ENCODE measurements at places on chromosomes 2 and 18.
A peak's percentile ranks its signal among the peaks of the same experiment; 100 is the strongest.

DNA sequence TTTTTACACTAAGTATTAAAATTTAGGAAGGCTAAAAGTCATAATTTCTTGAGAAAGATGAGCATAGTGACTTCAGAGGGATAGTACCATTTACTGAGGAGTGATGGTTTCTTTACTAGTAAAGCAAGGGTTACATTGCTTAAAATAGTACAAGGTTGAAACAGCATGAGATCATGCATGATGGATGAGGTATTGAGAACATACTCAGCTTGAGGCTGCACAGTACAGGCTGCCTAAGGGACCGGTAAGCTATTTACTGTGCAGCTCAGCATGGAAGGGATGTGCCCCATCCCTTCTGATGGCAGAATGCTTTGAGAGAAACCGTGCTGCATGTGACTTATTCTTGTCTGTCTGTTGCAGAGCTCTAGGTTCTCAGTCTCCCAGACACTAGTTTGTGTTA is 122.1 kb downstream of the EML6 start:
- DNase-seq: no peak

GRCh38 chr2:211816754-211817153 is 721.8 kb downstream of the ERBB4 start:
- DNase-seq: no peak

DNA sequence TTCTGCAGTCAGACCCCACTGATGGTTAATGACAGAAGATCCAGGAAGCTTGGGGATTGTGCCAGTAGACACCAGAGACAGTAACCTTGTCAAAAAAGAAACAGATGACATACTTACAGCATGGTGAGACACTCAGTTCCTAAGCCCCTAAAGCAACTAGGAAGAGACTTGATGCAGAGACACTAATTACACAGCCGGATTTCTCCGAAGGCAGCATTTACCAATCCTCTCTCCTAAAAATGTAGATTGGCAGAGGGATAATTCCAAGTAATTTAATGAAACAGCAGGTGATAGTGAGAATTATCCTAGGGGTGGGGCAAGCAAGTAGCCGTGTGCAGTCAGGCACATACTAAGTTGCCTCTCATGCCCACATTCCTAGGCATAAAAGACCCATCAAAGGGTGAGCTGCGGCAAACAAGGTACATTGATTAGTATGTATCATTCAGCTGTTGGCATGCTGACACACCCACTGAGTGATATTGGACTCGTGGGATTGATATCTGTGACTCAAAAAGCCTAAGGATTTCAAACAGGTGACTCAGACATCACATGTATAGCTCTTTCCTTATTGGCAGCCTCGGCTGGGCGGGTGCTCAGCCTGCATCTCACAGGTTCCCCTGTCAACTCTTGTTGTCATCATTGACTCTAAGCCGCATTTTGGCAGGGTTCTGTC is 296.7 kb upstream of the ATP5MC3 start:
- no peak for DNase-seq

DNA sequence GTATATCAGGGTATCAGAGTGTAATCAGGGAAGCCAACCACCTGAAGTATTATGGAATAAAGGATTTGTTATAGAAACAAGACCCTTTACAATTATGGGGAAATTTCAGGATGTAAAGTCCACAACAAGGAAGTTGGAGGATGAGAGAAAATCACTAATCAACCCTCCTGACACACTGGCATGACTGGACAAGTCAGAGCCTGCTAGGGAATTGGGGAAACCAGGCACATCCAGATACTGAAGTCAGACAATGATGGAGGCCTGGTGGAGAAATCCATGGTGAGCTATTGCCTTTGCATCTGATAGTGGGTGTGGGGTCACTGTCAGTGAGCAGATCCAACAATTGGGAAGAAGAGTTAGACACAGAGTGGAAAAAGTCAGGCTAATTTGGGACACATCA is 158.8 kb upstream of the FBXO11 start:
- DNase-seq: no peak

- DNase-seq: no peak
These were observed 358.0 kb downstream of the HRH4 start for GRCh38 chr18:24818441-24818840.

GRCh38 chr2:198763793-198764192 is 693.9 kb downstream of the SATB2 start:
- DNase-seq: no peak

- DNase-seq: no peak
These were observed 1089.9 kb upstream of the DDX18 start for GRCh38 chr2:116724550-116724949.

DNA sequence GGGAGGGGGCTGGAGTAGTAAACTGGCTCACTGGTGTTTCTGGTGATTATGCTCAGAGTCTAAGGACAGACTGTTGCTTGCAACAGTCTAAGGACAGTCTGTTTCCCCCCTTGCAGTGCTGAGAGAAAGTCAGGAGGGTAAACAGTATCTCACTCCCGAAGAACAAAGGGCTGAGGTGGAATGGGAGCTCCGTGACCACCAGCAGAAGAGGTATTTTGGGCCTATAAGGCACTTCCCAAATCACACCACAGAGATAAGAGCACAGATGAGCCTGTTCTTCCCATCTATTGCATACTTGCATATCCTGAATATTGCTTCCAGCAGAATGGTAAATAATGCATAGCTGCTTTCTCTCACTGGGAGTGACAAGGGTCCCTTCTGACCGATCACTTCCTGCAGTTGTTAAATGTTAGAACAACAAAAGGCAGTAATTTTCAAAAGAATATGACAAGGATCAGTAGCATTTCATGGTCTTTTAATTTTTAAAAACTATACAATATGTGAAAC is 160.4 kb upstream of the LYPD1 start:
- DNase-seq: no peak

DNA sequence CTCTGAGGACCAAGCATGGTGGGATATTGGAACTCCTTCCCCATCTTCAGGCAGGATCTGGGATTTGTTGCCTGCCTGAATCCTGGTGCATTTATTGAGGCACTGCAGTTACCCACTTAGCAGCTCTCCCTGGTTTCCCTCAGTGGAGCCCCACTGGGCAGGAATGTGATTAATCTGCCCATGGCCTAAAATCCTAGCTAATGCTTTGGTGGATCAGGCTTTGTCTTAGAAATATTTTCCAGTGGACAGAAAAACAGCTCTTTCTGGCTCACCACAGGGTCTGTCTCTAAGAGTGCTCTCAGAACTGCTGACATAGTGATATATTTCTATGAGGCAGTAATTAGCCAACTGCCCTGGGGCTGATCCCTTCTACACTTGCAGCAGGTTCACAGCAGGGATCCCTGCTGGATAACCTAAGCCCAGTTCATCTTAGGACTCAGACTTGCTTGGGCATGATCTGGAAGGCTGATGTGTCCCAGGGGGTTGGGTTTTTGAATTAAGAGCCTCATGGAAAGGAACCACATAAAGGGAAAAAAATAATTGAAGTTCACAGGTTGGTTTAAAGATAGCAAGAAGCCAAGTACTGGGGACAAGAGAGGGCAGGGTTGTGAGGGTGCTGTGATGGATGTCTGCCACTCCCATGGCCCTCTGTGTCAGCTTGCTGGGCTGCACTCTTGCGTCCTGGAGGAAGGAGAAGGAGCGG is 44.3 kb upstream of the ZDBF2 start:
- DNase-seq: no peak

DNA sequence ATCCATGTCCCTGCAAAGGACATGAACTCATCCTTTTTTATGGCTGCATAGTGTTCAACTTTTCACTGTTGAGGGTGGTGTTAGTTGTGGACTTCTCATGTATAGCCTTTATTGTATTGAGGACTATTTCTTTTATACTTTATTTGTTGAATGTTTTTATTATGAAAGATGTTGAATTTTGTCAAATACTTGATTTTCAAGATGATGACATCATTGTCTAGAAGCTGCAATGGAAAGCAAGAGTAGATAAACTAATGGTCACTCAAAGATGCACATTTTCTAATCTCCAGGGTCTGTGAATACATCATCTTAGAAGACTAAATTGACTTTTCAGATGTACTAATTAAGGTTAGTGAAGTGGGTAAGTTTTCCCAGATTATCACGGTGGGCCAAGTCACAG is 1117.0 kb downstream of the DSC3 start:
- DNase-seq: no peak

- no peak for DNase-seq
These were observed 29.2 kb upstream of the STK17B start for GRCh38 chr2:196200557-196200956.

GRCh38 chr2:12257476-12257875 is 459.3 kb upstream of the TRIB2 start:
- DNase-seq: no peak

- DNase-seq: no peak
These were observed 492.5 kb downstream of the NR4A2 start for GRCh38 chr2:155839991-155840390.

- no peak for DNase-seq
These were observed 418.4 kb upstream of the TRIB2 start for GRCh38 chr2:12298352-12298751.

GRCh38 chr18:8868779-8869415 is 163.5 kb downstream of the MTCL1 start:
- no peak for DNase-seq

DNA sequence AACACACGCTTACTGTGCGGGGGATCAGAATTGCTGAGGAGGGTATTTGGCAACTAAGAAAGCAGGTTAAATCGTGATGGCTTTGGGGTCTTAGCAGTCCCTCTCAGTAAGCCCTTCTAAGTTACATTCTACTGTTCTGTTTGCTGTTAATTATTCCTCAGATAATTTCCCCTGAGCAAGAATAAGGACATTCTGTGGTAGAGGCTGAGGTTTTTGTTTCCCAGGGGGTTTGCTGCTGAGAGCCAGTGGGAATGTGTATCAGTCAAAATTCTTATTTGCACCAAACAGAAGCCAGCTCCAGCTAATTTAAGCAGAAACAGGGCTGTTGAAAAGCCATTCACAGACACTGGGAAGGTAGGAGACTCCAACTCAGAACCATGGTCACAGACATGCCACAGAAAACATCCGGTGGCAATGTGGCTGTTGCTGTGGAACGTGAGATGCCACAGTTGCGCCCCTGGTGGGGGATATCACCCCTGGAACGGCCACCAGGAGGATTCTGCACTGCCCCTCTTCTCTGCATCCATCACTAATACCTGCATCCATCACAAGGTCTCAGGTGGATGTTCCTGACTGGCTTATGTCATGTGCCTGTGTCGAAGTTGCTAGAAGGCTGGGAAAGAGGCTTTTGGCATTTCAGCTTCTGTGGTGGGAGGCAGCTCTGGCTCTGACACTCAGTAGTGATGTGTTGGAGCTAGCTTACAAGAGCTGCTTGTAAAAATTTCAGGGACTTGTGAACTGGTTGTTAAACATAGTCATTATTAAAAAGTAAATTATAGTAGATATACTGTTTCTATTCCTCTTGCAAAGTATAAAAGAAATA is 23.2 kb downstream of the SLC4A3 start:
- no peak for DNase-seq

- no peak for DNase-seq
These were observed 23.3 kb upstream of the EPAS1 start for GRCh38 chr2:46273919-46274318.

GRCh38 chr2:225400546-225401400 is 1.3 kb downstream of the NYAP2 start:
- DNase-seq: no peak

- no peak for DNase-seq
These were observed 53.1 kb downstream of the FIGN start for GRCh38 chr2:163682695-163683094.

GRCh38 chr18:46449033-46449432 is 208.0 kb downstream of the LOXHD1 start:
- DNase-seq: no peak

- no peak for DNase-seq
These were observed 157.7 kb downstream of the PRKCE start for GRCh38 chr2:45809205-45809604.

- no peak for DNase-seq
These were observed 11.3 kb upstream of the SPATA3 start for GRCh38 chr2:230984393-230985220.

- DNase-seq: no peak
These were observed 219.4 kb downstream of the LDLRAD4 start for GRCh38 chr18:13437796-13438506.

DNA sequence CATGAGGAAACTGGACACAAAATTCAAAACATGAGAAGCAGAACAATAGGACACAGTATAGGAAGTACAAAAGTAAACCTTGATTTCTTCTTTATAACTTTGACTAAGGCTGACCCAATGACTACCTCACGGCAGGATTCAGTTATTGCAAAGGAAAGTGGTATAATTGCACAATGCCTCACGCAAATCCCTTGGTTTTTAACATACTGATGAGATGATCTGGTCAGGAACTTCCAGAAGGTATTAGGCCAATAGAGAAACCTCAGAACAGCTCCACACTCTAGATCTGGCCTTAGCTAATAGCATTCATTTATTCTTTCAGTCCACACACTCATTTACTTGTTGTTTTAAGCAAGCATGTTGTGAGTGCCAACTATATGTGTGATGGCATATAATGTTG is 1526.9 kb upstream of the ACVR2A start:
- no peak for DNase-seq

DNA sequence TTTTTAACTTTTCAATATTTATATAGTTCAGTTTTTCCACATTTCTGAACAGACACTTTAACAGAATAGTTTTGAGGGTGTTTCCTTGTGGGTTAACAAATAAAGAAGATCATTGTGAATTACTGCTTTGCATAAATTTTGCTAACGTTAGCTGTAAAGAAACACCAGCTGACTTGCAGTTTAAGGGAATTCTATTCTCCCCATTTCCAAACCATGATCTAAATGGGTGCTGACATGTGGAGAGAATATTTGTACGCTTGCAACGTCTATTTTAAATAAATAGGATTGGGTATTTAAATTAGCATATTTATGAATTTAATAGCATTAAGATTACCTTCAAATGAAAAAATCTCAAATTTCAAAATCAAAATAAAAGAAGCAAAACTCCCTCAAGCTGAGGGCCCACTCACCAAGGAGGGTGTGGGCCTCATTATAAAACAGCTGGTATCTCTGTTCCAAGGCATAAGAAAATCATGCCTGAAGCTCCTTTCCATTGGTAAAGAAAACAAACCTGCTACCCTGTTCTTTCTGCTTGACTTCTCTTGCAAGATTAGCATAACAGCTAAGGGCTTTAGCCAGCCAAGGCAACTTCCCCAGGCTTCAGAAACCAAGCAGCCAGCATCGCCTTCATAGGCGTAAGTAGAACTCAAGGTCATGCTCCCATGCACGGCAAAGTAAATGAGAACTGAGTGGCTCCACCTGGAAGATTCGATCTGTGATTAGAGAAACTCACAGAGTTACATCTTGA is 3.2 kb downstream of the MRO start:
- no peak for DNase-seq

- no peak for DNase-seq
These were observed 231.9 kb upstream of the SIX2 start for GRCh38 chr2:45241061-45241561.

GRCh38 chr2:43075811-43076585 is 150.4 kb downstream of the ZFP36L2 start:
- peak; percentile 70 for DNase-seq

GRCh38 chr2:67717692-67718091 is 320.6 kb downstream of the ETAA1 start:
- no peak for DNase-seq

GRCh38 chr2:199057936-199058335 is 399.8 kb downstream of the SATB2 start:
- no peak for DNase-seq

Measured in hepatic stellate cell (primary cell).